ENCODE measurements at places on chromosomes 5 and 9.

- DNase-seq: peak; percentile 81
Observed at GRCh38 chr5:177310757-177311391, 824 bp downstream of the MXD3 start.

DNA sequence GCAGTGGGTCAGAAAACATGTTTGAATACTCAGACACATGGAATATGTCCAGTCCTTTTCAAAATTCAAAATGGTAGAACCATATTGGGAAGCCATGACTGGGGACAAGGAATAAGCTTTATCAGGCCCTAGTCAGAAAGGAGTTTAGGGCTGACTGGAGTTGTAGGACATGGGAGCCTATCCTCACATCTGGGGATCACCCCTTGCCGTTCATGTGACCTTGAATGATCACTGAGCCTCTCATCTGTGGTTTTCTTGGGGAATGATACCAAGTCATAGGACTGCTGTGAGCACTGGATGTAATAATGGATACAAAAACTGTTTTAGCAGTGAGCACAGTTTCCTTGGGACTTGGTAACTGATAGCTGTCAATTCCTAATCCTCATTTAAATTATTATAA, 84.7 kb downstream of the IQGAP2 start:
- DNase-seq: no peak

DNA sequence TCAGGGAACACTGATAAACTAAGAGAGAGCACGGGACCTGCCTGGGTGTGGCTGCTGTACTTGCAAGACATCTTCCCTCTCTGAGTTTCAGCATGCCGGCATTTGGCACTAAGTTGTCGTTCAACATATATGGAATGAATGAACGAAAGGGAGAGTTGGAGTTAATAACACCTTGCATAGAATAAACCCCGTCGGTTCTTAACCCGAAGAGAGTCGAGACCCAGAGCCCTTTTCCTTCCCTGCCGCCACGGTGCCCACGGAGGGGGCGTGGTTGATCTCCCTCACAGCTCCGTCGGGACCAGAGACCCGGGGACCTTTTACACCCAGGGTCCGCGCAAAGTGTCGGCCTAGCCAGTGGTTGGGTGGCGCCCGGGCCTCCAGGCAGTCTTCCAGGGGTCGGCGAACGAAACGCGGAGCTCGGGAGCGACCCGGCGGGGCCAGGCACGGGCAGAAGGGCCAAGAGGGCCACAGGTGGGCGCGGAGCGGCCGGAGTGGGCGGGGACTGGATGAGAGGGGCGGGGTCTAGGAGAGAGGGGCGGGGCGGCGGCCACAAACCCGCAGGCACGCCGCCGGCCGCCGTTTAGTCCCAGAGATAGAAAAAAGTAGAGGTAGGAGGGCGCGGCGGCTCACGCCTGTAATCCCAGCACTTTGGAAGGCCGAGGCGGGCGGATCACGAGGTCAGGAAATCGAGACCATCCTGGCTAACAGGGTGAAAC, 735 bp upstream of the RPL26L1 start:
- peak; percentile 66 for DNase-seq

- no peak for DNase-seq
Observed at GRCh38 chr5:603081-603998, 8.8 kb upstream of the CEP72 start.

DNA sequence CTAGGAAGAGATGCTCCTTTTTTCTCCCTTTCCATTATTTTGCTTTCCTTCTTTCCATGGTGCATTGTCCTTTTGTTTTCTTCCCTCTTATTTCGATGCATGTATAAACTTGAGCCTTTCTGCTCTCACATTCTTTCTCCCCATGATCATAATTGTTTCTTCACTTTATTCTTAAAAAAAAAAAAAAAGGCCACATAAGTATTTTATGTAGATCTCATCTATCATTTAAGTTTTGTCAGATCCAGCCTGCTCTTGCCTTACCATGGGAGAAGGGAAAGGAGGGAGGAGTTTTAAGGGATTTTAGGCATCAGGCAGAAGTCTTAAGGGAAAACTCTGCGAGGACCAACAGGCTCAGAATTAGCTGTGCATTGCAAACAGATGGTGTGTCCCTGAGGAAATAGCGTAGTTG, 11.1 kb downstream of the TGFBR1 start:
- no peak for DNase-seq

DNA sequence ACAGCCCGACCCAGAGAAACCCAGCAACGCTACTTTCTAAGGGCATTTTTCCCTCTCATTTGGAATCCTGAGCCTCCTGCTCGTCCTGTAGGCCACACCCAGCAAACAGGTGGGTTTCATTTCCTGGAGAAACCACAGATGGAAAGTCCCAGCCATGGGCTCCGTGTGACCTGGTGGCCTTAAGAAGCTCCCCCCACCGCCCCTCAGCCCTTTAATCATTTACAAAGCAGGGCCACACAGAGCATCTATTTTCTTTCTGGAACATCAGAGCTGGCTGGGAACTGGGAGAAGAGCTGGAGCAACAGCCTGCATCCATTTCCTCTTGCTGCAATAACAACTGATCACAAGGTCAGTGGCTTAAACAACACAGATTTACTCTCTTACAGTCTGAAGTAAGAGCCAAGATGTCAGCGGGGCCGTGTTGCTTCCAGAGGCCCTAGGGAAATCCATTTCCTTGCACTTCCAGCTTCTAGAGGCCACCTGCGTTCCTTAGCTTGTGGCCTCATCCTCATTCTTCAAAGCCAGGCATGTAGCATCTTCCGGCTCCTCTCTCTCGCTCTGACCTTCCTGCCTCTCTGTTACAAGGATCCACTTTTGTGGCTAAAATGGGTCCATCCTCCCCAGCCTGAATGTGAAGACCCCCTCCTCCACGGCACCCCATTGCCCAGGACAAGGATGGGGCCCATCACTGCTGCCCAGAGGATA, 40.5 kb downstream of the C9orf50 start:
- DNase-seq: no peak

- DNase-seq: no peak
Observed at GRCh38 chr5:148482196-148482595, 98.4 kb downstream of the FBXO38 start.

DNA sequence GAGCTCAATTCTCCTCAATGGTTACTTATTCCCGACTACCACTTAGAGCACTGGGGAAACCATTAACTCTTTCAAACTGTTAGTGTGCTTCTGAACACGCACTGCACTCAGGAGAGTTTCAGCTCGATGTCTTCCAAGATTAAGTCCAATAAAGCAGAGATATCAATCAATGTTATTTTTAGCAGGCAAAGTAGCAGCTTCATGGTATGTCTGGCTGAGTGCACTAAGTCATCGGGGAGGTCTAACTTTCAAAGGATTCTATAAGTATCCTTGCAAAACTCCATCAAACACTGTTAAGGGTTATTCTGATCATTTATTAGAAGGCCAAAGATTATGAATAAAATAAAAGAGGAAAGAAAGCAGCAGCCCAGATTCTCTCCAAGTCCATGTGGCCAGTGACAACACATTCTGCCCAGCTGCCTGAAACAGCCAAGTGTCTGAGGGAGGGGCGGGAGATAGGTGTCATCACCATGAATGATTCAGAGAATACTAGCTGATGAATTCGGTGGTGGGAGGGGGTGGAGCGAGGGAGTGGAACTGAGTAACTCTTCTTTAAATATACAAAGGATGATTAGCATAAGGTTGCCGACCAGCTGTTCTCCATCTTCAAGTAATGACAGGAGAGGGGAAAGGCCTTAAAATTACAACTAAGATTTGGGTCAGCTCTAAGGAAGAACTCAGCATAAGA, 21.3 kb downstream of the NREP start:
- DNase-seq: peak; percentile 28

GRCh38 chr5:133199417-133200178, 147.8 kb downstream of the HSPA4 start:
- DNase-seq: no peak

- no peak for DNase-seq
Observed at GRCh38 chr5:159026781-159027180, 72.9 kb downstream of the EBF1 start.

Measured in NB4 (cell line).